ENCODE measurements at places on chromosomes 3 and 15.

GRCh38 chr3:71391361-71391760 is 192.2 kb downstream of the FOXP1 start:
- no peak for DNase-seq

DNA sequence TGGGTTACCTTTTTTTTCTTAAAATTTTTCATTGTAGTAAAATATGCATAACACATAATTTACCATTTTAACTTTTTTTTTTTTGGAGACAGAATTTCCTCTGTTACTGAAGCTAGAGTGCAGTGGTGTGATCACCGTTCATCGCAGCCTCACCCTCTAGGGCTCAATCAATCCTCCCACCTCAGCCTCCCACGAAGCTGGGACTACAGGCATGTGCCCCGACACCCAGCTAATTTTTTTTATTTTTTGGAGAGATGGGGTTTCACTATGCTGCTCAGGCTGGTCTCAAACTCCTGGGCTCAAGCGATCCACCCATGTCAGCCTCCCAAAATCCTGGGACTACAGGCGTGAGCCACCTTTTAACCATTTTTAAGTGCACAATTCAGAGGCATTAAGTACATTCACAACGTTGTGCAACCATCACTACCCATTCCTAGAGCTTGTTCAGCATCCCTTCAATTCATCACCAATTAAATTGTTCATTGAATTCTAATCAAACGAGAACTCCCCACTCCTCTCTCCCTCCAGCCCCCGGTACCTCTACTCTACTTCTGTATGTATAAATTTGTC is 44.6 kb downstream of the BHLHE40 start:
- DNase-seq: no peak

GRCh38 chr15:22813844-22814243 is 24.6 kb upstream of the NIPA2 start:
- DNase-seq: no peak

GRCh38 chr15:97234851-97235610 is 725.5 kb upstream of the ARRDC4 start:
- peak; percentile 9 for DNase-seq

DNA sequence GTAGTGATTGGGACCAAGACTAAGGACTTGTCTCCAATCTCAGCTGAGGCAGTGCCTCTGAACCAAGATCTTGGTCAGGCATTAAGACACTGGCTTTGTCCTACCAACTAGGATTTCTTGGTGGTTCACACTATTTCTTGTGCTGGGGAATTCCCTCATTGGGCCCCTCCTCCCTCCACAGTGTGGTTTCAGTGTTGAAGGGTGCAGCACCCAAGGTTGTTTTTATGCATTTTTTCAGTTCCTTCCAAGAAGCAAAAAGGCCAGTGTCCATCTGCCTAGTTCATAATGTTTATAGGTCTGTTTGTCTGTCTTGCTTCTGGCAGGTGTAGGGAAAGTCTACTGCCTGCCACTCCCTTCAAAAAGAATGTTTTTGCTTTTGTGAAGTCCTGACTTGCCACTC is 10.6 kb upstream of the ITPKA start:
- DNase-seq: no peak

- DNase-seq: no peak
Observed at GRCh38 chr3:73669260-73669659, 44.5 kb upstream of the PDZRN3 start.

GRCh38 chr3:129360705-129361460 is 67.6 kb downstream of the EFCAB12 start:
- no peak for DNase-seq

DNA sequence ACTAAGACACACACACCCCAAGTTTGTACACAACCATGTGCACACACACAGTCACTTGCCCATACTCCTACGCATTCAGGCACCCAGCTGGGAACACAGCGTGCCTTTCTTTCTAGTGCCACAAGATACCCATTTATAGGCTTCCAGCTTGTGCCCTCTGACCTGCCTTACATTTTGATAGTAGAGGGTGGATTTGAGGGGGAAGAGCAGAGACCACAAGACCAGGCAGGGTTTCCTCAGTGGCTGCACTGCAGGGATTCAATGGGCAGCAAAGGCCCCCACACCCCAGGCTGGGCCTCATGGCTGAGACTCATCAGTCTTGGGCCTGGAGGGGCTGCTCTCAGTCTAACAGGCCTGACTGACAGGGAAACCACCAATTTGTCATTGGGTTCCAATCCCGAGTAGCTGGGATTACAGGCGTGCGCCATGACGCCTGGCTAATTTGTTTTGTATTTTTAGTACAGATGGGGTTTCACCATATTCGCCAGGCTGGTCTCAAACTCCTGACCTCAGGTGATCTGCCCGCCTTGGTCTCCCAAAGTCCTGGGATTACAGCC is 18.8 kb upstream of the ANKDD1A start:
- no peak for DNase-seq

DNA sequence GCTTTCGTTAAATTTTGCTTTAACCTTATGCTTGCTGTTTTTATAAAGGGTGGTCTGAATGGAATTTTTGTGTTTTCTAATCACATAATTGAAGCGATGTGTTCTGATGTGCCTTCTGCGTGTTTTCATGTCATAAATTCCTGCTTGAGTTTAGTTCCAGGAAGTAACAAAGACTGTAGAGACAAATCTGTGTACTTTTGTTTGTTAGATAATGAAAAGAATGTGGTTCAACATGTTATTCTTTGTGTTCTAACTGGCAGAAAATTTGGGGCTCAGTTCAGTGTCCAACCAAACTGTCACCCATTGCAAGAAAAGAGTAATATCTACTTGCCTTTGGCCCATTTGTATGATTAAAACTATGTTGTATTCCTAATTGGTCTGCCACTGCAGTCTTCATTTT is 324.0 kb downstream of the DIPK2A start:
- DNase-seq: no peak

DNA sequence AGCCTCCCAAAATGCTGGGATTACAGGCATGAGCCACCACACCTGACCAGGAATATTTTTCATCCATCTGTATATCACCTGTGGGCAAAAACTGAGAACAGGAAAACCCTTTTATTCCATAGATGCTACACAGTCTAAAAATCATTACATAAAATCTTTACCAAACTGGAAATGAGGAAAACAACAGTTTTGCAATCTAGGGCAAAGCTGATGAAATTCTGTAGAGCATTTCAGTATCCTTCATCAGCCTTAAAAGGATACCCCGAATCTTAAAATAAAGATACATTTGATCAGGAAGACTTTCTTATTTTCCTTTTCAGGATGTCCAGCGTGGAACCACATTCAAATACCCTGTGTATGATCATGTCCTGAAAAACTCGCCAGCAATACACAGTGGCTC is 7.1 kb downstream of the SIAH2 start:
- DNase-seq: no peak

GRCh38 chr3:72375237-72376076 is 472.8 kb downstream of the SHQ1 start:
- no peak for DNase-seq

DNA sequence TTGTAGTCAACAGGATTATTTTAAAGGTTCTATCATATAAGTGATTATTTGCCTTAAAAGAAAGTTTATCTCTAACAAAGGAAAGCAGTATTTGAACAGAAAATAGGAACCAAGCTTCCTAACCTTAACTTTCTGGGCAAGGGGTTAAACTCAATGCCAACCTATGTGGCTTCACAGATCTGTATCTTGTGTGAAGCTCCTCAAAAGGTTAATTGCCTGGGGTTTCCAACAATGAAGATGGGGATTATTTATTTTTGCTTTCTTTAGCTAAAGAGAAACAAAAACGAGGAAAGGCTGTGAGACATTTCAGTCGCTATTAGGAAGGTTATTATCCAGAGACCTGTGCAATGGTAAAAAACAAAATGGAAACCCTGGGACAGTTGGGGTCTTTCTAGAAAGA is 1.1 kb upstream of the WDR82 start:
- DNase-seq: no peak

- DNase-seq: no peak
Observed at GRCh38 chr3:58874795-58875194, 175.0 kb downstream of the CFAP20DC start.

GRCh38 chr15:68313501-68314410 is 36.2 kb downstream of the FEM1B start:
- no peak for DNase-seq

DNA sequence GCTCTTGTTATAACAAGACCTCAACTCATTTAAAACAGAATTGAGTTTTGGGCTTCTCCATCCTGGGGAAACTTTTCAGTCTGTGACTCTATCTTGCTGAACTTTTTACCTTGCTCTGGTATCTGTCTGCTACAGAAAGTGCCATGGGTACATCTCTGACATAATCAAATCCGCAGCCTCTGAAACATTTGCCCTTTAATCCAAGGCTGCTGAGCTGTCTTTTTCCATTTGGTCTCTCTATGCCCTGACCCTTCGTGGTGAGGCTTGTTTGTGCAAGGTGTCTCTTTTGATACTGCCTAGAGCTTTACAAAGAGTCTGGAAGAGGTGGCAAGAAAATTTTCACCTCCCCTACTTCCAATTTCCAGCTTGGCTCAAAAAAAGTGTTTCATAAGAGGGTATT is 11.3 kb downstream of the TMEM108 start:
- no peak for DNase-seq

GRCh38 chr3:158295771-158296170 is 185.9 kb downstream of the RSRC1 start:
- DNase-seq: no peak

DNA sequence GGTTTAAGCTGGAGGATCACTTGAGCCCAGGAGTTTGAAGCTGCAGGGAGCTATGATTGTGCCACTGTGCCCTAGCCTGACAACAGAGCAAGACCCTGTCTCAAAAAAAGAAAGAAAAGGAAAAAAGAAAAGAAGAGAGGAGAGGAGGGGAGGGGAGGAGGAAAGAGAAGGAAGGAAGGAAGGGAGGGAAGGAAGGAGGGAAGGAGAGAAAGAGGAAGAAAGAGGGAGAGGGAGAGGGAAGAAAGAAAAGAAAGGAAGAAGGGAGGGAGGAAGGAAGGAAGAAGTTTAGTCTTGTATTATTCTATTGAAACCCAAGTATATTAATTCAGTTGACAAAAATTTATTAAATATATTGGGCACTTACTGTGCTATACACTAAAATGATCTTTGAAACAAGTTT is 11.5 kb downstream of the GOLM2 start:
- no peak for DNase-seq

- no peak for DNase-seq
Observed at GRCh38 chr3:129528589-129529100, at the start of gene RHO. TSS of gene RHO (plus strand) at chr3:129528639. CDS start at chr3:129528734, 95 bp downstream.

DNA sequence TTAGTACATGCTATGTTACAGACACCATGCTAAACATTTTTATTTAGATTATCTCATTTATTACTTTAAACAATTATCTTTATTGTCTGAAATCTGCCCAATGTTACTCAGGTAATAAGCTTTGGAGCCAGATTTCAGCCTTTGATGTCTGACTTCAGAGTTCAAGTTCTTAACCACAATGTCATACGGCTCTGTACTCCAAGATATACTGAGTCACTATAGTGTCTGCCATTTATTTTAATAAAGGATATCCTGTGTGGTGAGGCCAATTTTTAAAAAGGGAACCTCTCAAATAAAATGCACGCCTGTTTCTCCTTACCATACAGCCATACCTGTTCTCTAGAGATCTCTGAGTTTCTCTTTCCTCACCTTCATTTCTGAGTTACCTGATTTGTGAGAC is 193.1 kb downstream of the EPHA3 start:
- no peak for DNase-seq

DNA sequence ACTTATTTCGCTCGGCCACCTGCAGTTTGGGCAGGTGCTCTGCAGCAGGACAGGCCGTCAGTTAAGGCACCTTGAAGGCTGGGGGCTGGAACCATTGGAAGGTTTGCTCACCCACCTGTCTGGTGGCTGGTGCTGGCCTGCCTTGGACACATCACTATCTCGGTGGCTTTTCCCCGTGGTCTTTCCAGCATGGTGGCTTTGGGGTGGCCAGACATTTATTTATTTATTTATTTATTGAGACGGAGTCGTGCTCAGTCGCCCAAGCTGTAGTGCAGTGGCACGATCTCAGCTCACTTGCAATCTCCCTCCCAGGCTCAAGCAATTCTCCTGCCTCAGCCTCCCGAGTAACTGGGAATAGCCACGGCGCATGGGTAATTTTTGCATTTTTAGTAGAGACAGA is 11.7 kb downstream of the ISG20 start:
- no peak for DNase-seq

DNA sequence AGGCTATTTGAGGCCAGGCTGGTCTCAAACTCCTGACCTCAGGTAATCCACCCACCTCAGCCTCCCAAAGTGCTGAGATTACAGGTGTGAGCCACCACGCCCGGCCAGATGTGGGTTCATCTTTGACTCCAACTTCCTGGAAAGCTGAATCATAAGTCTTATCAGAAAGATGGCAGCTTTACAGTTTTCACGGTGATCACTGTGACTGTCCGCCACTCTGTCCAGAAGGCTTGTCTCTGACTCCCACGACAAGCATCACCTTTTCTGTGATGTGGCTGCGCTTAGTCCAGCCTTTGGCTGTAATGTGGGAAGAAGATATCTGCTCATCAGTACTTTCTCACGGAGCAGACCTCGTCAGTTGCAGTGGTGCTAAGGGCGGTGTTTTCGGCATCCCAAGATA is 527.7 kb downstream of the GABRG3 start:
- no peak for DNase-seq

GRCh38 chr3:122977746-122978466 is 49.7 kb downstream of the SEMA5B start:
- no peak for DNase-seq

- DNase-seq: no peak
Observed at GRCh38 chr3:23395115-23395514, 192.0 kb downstream of the UBE2E2 start.

GRCh38 chr3:63886858-63887257 is 23.2 kb downstream of the ATXN7 start:
- DNase-seq: no peak

DNA sequence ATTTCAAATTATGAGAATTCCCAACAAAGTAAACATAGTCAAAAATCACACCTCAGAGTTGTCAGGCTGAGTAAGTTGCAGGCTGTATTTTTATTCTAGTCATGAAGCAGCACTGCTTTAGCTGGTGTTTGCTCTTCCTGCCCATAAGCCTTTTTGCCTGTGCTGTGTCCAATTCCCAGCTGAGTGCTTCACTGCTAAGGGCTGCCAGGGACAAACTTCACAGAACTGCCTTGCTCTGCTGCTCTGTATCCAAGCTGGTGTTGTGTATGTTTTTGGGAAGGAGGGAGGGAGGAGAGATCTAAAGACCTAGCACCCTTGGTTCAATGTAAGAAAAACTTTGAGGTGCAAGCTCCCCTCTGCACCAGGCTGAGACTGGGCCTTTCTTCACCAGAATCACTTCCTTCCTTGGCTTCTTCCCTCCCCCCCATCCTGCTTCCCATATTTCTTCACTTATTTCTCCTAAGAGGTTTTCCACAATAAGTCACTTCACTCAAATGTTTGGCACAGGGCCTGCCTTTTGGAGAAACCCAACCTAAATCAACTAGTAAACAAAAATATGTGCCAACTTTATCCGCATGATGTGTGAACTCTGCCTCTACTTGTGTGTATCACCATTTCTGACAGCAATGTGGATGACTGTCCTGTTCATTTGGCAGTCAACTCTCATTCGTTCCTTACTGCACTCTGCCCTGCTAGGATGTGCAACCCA is 156.1 kb downstream of the TBL1XR1 start:
- no peak for DNase-seq

Measured in stimulated activated CD4-positive, alpha-beta T cell treated with anti-CD3 and anti-CD28 coated beads, Interleukin-1b, Interleukin-23, amount 100 ng/mL, for 24 hours (primary cell).